ENCODE measurements at places on chromosomes 5 and 9.

DNA sequence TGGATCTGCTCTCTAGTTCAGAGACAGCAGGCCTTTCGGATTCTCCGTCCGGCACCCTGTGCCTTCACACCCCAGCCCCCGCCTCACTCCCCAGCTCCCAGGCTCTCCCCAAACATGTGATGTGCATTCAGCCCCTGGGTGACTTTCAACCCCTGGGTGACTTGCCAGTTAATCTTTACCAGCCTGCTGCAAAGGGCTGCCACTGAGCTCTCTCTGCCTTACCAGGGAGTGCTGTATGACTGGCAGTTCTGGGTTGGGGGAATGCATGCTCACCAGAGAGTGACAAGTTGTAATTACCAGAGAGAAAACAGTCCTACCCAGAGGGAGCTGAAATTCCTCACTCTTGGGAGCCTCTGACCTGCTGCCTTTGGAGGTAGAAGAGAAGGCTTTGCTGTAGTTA, 4.9 kb upstream of the ADRA1B start:
- no peak for DNase-seq

- no peak for DNase-seq
These were observed 743.8 kb downstream of the CDH12 start for GRCh38 chr5:22109315-22109714.

GRCh38 chr5:63164838-63165535, 586.4 kb downstream of the LRRC70 start:
- no peak for DNase-seq

GRCh38 chr5:89901346-89901745, 508.2 kb downstream of the CETN3 start:
- DNase-seq, result no peak

DNA sequence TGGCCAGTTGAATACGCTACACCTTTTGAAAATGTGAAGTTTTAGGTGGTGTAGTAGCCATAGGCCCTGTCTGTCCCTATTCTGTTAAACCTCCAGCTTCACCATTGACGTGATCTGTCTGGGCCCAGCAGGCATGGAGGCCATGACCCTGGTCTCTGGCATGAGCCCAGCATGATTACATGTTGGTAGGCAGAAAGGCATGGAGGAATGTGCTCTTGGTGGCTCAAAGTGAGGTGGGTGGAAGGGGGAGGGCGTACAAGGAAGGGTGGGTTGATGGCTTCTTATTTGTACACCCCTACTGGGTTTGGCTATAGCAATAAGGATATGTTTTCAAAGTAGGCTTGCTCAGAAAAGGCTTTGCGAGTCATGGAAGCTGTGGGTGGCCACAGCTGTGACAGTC, 23.7 kb downstream of the RALGPS1 start:
- DNase-seq, result no peak

- no peak for DNase-seq
These were observed 190.6 kb downstream of the DAB2IP start for GRCh38 chr9:121841771-121842611.

DNA sequence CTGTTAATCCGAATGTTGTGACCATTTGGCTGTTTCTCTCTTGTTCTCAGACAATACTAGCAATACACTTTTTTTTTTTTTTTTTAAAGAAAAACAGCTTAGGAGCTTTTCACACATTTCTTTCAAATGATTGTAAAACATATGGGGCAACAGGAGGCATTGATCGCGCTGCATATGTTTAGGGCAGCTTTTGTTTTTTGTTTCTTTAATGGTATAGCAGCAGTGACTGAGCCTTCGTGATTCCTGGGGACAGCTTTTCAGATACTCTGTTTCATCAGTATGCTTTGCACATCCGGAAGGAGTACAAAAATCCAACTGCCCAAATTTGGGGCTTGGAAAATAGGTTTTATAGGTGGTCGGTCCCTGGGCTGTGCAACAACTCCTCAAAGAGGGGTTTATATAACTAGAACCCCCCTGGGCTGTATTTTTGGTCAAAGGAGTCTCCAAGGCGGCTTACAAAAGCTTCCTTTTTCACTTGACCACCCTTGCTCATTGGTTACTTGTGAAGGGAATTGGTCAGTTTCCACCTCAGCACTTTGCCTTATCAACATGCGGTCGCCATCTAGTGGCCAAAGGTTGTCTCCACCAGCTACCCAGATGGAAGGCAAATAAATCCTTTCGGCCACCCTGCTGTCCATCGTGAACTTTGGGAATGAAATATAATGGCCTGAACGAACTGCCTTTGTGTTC, 91.8 kb downstream of the PDE6A start:
- peak; percentile 50 for DNase-seq

DNA sequence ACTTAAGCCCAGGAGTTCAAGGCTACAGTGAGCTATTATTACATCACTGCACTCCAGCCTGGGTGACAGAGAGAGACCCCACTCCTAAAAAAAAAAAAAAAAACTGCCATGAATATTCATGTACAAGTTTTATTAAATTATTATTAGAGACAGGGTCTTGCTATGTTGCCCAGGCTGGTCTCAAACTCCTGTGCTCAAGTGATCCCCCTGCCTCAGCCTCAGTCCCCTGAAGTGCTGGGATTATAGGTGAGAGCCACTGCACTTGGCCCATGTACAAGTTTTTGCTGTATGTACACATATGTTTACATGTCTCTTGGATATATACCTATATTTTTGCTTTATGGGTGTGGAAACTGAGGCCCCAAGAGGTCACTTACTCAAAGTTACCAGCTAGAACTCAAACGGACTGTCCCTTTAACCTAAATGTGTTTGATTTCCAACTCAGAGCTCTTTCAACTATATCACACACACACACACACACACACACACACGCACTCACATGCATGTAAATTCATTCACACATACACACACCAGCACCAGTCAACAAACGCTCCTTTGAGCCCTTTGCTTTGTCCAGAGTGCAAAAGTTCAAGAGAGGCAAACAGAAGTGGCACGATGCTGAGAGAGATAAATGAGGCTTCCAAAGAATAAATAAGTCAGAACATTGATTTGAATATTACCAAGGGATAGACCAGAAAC, 42.3 kb upstream of the STRBP start:
- DNase-seq, result no peak

DNA sequence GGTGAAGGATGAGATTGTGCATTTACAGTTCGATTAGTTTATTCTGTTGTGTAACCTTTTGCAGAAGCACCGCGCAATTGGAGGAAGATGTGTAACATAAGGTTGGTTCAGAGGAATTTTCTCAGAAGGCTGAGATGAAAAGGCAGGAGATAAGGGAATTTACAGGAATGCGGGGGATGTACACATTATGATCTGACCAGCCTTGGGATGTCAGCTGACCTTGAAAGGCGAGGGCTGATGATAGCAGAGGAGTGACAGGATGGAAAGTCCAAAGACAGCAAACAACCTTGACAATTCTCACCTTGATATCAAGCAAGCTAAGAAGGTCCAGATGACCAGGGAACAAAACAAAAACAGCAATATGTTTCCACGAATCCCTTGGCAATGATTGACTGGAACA, 88.8 kb downstream of the OTULIN start:
- DNase-seq, result no peak

DNA sequence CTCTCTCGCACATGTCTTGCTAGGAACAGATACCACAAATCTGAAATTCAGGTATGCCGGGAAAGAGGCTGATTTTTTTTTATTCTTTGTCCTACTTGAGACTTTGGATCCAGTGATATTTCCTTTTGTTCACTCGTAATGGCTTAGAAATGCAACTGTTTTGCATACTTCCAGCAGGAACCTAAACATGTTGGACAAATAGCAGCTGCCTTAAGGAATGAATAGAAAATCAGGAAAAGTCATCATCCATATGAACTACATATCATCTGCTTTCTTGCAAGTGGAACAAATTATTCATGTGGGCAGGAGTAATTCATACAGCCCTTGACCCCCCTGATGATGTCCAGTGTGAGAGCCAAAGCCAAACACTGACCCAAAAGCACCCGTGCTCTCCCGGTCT, 17.4 kb downstream of the TTC39B start:
- no peak for DNase-seq

GRCh38 chr9:5629312-5630080, 589 bp downstream of the RIC1 start:
- no peak for DNase-seq
